Ecto neural progenitor cell (in vitro differentiated cells): ENCODE measurements at places on chromosomes 16 and 17.

DNA sequence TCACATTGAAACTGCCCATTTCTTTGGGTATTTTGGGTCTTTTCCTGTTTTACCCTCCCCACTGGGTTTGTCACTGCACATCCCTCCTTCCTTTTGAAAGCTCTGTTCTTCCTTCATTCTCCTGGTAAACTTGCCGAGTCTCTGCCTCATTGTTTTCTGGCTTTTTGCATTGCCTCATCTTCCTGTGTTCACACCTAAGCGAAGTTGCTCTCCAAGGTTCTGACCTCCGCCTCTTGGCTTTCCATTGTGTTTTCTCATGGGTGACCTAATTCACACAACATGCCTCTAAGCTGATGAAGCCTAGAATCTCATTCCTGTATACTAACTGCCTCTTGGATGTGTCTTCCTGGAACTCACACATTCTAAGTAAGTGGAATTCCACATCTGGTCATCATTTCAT, 1096.1 kb upstream of the EEF2KMT start:
- peak; percentile 68 for DNase-seq

- DNase-seq: no peak
Observed at GRCh38 chr16:76157629-76158028, 119.6 kb upstream of the CNTNAP4 start.

GRCh38 chr16:87274794-87275193, 42.4 kb downstream of the C16orf95 start:
- DNase-seq: no peak

DNA sequence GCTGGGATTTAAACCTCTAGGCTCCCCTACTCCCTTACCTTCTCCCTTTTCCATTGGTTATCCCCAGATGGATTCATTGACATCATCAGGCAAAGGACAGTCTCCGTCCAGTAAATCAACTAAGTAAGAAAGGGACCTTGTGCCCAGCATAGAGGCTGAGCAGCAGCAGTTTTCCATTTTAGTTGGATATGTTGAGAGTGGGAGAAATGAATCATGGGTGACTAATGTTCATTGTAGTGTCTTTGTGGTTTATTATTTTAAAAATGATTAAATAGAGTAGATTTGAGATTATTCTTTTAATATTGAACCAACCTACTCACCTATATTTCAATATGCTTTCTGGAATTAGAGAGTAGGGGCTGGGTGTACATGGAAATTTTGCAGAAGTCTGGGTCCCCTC, 99.4 kb upstream of the CACNG3 start:
- no peak for DNase-seq

DNA sequence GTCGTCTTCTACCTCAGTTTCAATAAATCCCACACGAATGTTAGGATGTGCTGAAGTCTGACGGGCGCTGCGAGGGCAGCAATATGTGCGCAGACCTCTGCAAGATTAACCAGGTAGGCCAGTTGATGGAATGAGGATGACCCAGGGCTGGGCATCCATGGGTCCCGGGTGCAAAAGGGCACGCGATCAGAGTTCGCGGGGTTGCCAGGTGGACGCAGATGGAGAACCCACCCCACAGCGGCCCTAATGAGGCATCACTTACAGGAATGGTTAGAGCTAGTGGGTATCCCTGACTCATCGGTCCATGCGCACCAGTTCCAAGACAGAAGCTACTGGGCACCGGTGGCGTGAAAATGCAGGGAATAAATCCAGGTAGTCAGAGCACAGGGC, 2116.0 kb downstream of the TP53TG3F start:
- DNase-seq: no peak
